ENCODE measurements at places on chromosomes 1 and 21.

DNA sequence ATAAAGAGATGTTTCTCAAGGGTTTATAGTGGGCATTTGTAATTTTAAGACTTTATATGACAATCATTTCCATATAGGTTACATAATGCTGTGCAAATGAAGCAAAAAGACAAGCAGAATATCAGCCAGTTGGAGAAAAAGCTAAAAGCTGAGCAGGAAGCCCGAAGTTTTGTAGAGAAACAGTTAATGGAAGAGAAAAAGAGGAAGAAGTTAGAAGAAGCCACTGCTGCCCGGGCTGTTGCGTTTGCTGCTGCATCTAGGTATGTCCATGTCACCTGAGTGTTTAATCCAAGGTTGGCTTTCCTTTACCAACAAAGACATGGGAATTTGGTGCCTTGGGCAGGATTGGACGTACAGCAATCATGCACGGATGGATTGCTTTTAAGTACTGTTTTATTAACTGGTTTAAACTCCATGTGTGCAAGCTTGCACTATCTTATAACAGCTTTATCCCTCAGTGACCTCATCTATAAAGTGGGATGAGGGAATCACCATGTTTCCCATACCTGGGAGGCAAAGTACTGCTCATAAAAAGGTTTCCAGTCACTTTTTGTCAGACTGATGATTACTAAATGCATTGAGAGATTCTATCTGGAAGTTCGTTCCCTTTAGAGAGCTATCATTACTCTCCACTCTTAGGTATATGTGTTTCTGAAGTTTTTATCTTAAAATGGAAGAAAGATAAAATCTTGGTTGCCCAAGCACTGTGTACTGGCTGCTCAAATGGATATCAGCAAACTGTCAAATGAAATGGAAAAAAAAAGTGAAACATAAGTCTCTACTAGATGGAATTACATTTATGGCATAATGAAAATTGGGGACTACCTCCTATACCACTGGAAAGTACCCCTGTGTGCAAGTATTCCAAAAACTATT lies 55.1 kb downstream of the MACO1 start:
- DNase-seq, result no peak

GRCh38 chr1:166032572-166033371 lies 134.0 kb downstream of the FAM78B start:
- no peak for DNase-seq

GRCh38 chr1:57033222-57034001 lies 67.6 kb upstream of the C8B start:
- no peak for DNase-seq

DNA sequence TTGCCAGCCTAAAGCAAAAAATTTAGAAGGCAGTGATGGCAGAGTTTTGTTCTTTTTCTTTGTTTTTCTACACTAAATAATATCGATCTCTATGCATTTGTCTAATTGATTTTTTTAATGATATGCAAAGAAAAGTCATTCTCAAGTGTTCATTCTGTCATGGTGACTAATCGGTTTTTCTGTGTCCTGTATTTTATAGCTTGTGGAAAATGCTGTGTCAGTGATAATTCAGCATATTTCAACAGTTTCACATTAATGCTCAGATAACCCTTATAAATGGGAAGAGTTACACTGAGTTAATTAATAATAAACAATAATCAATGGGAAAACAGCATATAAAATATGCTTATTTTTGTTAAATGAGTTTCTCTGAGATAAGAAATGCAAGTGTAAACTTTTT lies 824.9 kb downstream of the AMY1C start:
- DNase-seq, result no peak

- DNase-seq, result no peak
Observed at GRCh38 chr1:36380143-36380619, 5.5 kb downstream of the STK40 start.

GRCh38 chr21:43025636-43026180 lies 49.9 kb downstream of the CBS start:
- peak; percentile 74 for DNase-seq

GRCh38 chr1:58440696-58441095 lies 105.8 kb downstream of the OMA1 start:
- DNase-seq, result no peak

GRCh38 chr1:67674260-67675011 lies 10.6 kb upstream of the GADD45A start:
- DNase-seq, result peak; percentile 79

DNA sequence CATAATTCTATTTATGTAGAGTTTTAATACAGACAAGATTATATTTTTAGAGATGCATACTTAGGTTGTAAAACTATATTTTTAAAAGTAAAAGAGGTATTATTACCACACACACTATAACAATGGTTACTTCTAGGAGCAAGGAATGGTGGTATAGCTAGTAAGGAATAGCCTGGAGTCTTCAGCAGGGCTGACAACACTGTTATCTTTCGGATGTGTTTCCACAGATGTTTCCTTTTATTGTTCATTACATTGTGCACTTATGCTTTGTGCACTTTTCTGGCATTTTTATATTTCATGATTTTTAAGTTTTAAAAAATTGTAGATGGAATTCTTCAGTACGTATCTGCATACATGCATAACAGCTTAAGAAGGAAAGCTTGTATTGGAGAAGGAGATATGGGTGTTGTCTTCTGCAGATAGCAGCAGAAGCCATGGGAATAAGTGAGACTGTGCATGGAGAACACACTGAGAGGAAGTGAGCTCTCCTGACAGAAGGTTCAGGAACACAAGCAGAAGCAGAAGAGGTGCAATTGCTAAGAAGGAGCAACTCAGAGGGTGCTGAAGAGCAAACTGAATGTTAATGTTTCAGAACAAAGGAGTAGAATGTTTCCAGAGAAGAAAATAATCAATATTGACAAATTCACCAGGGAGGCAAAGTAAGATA lies 91.8 kb downstream of the UCHL5 start:
- no peak for DNase-seq

DNA sequence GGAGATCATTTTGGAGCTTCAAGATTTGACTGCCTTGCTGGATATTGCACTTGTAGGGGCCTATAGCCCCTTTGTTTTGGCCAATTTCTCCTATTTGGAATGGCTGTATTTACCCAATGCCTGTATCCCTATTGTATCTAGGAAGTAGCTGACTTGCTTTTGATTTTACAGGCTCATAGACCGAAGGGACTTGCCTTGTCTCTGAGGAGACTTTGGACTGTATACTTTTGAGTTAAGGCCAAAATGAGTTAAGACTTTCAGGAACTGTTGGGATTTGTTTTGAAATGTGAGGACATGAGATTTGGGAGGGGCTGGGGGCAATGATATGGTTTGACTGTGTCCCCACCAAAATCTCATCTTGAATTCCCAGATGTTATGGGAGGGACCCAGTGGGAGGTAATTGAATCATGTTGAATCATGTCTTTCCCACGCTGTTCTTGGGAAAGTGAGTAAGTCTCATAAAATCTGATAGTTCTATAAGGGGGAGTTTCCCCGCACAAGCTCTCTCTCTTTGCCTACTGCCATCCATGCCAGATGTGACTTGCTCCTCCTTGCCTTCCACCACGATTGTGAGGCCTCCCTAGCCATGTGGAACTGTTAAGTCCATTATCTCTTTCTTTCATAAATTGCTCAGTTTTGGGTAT lies 276.1 kb downstream of the LMX1A start:
- DNase-seq, result no peak

DNA sequence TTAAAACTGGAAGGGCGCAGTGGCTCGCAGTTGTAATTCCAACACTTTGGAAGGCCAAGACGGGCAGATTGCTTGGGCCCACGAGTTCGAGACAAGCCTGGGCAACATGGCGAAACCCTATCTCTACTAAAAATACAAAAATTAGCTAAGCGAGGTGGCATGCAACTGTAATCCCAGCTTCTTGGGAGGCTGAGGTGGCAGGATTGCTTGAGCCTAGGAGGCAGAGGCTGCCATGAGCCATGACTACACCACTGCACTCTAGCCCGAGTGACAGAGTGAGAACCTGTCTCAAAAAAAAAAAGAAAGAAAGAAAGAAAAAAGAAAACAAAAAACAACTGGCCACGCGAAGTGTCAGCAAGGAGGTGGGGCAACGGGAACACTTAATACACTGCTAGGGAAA lies 6.3 kb downstream of the UBE2G2 start:
- DNase-seq, result no peak

- DNase-seq, result peak; percentile 65
Observed at GRCh38 chr1:235831148-235831547, 35.6 kb downstream of the LYST start.

GRCh38 chr1:247347477-247348222 lies 16.0 kb upstream of the ZNF496 start:
- DNase-seq, result no peak

DNA sequence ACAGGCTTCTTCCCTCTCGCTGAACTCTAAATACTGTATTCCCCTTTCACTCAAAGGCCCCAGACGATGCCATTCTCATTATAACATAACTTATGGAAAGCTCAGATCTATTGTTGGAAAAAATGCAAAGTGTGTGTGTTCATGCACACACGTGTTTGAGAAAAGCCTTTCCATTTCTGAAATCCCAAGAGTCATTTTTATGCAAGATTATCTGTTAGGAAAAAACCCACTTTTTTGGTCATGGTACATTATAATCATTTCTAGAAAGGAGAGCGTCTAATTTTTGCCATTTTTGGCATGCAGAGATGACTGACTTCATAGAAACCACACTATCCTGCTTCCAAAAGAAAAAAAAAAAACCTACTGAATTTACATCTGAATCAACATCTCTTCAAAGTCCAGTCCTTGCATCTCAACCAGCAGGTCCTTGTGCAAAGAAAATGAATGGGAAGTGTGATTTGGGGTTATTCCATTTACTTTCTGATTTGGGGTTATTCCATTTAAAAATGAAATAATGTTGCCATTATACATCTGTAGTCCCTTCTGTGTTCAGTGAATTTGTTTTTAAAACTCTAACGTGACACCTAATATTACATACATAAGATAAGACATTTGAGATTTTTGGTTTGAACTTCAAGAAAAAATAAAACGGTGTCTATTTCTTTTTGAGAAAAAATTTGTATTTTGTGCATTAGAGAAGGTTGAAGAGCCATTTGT lies 150.3 kb downstream of the DHRS3 start:
- DNase-seq, result peak; percentile 66

- peak; percentile 3 for DNase-seq
Observed at GRCh38 chr21:44298301-44298700, 1.6 kb upstream of the PFKL start.

GRCh38 chr1:166605137-166605536 lies 234.1 kb upstream of the POGK start:
- DNase-seq, result no peak

- no peak for DNase-seq
Observed at GRCh38 chr21:43317959-43318358, 109.0 kb downstream of the SIK1 start.

- DNase-seq, result no peak
Observed at GRCh38 chr1:245046315-245046714, 108.5 kb upstream of the KIF26B start.

GRCh38 chr1:15750924-15751323 lies 7.7 kb upstream of the FBLIM1 start:
- DNase-seq, result no peak

- peak; percentile 19 for DNase-seq
Observed at GRCh38 chr1:111052246-111052645, 87.6 kb downstream of the DRAM2 start.

- DNase-seq, result no peak
Observed at GRCh38 chr1:154148807-154149206, 6.1 kb downstream of the NUP210L start.

DNA sequence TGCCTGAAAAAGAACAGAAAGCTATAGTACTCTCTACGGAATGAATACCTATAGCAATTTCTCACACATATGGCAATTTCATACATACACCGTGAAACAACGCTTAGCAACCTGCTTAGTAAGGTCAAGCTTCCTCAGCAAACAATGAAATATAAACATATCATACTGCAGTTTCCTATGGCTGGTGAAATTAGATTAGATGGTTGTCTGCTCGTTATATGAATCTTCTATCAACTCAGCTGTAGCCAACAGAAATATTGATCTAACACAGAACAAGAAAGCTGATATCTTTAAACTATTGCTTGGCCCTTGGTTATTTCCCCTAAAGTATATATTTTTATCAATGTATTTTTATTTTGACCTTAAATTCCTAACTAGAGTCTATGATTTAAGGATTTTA lies 187.8 kb downstream of the SLC44A5 start:
- no peak for DNase-seq

DNA sequence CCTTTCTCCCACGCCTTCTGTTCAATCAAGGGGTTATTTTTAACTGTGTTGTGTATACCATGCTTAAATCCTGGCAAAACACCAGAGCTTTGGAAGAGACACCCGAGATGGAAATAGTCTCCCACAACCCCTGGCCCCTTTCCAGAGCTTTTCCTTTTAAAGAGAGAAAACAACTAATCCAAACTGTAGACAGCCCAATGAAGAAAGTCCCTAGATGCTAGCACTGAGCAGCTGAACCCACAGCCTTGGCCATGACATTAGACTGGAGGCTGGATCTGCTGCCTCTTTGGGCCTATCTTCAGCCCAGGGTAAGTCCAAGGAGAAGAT lies 64.9 kb upstream of the ARTN start:
- DNase-seq, result peak; percentile 84

- DNase-seq, result no peak
Observed at GRCh38 chr1:15531682-15532081, 5.0 kb downstream of the DNAJC16 start.

DNA sequence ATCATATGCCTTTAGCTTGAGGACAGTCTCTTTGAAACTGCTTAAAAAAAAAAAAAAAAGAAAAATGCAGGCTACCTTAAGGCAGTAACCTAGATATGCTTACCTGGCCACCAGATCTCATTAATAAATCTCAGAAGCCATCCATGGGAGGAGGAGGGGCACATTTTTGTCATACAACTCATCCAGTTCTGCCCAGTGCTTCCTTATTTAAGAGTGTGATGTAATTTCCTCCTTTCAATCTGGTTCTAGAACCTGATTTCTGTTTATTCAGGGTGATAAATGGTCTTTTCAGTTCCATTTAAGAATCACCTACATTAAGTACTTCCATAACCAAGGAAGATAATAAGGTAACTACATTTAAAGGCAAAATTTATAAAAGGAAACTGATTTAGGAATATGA lies 6.1 kb downstream of the ERRFI1 start:
- DNase-seq, result peak; percentile 55

DNA sequence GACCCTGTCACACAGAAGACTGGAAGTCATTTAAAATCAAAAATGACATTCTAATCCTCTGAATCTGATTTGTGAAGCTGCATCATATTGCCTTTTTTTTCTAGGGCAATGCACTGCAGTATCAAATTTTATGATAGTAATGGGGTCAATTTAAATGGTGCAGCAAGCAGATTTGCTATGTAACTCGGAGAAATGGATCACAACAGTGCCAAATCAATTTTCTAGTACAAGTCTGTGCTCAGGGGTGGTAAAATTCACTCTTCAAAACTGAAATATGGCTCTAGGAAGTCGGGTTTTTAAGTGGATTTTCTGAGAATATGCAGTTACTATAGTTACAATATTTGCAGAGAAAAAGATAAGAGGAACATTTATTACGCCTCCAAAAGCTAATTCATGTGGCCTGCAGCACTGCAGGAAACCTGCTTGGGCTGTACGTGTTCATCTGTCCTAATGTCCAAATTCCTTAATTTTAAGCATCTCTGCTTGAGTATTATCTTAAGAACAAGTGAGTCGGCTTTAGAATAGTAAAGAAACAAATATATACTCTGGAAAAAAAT lies 31.5 kb downstream of the HLCS start:
- no peak for DNase-seq

All from fibroblast of the aortic adventitia (primary cell).